ENCODE measurements at places on chromosomes 1 and 21.

DNA sequence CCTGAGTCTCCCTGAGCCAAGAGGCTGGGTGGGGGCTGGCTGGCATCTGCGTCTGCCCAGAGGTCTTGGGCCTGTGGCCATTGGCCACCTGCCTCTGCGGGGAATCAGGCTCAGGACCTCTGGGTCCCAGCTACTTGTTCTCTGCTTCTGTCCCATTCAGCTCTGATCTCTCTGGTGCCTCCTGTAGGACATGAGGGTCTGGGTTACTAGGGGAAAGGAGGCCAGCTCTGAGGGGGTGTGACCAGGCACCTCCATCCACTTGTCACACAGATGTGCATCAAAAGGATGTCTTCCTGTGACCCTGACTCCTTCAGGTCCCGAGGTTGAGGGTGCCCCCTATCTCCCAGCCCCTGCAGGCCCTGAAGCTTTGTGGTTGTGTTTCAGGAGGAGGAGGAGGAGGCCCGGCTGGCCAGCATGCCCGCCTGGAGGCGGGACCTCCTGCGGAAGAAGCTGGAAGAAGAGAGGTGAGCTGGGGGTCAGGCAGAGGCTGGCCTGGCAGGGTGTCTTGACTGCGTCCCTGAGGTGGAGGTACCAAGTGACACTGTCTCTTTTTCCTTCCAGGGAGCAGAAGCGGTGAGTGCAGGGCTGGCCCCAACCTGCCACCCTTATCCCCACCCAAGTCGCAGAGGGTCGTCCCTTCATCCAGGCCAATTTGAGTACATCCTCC lies 9.0 kb downstream of the TNFRSF25 start:
- no peak for DNase-seq

GRCh38 chr1:107691540-107691939 lies 273.4 kb downstream of the VAV3 start:
- no peak for DNase-seq

DNA sequence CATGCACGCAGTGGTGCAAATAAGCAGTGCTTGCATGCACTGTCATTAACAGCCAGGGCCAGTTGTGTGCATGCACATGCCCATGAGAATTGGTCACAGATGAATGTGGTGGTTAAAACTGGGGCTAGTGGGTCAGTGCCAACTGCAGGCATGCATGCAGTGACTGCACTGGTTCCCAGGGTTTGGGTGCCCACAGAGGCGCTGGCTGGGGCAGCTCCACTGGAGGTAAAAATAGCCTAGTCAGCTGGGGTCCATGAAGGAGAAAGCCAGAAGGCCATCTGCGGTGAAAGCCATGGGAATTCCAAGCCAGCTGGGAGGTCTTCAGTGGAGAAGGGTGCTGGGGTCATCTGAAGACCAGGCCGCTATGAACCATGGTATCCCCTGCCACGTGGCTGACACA lies 70.2 kb downstream of the SLC5A9 start:
- no peak for DNase-seq

DNA sequence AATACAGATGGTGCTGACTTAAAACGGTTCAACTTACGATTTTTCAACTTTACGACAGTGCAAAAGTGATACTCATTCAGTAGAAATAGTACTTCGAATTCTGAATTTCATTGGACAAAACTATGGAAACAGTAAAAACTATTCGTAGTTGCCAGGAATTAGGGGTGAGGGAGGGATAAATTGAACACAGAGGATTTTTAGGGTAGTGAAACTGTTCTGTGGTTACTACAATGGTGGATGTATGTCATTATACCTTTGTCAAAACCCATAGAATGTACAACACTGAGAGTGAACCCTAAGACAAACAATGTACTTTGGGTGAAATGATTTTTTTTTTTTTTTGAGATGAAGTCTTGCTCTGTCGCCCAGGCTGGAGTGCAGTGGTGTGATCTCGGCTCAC lies 7.5 kb downstream of the DDR2 start:
- no peak for DNase-seq

- DNase-seq = no peak
Observed at GRCh38 chr21:28356422-28356821, 636.3 kb downstream of the LTN1 start.

Data from H54 (cell line).